ENCODE measurements at places on chromosomes 4 and X.

GRCh38 chr4:173056271-173056670 lies 112.3 kb upstream of the GALNT7 start:
- no peak for DNase-seq

DNA sequence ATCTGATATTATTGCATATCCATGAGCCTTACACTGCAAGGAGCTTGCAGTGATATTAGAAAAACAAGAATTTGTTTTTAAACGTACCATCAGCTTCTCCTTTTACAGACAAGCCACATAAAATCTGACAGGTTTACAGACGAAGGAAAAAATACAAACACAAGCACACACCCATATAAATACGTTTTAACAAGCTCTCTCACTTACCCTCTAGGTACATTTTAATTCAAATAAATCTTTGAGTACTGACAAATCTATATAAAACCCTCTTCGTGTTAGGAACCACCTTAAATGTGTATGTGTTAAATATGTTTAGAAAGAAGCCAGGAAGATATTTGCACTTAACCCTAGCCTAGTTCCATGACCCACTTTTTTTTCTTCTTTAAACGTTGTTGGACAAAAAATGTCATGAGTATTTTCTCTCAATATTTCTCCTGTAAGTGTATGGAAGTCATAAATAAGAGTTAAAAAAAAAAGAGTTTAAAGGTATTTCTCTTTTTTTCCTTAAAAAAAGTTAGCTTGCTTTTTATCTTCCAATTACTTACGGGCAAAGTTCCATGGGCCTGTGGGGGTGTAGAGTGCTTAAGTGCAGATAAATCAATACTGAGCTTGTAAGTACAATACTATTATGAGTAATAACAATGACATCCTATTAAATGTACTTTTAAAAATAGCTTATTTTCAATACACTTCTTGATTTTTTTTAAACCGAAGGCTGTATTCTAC lies 1.5 kb downstream of the ARAP2 start:
- no peak for DNase-seq

GRCh38 chrX:31265383-31265782 lies 193.5 kb upstream of the FTHL17 start:
- no peak for DNase-seq

- no peak for DNase-seq
Observed at GRCh38 chr4:138734746-138735145, 280.8 kb upstream of the NOCT start.

GRCh38 chr4:71729856-71730255 lies 54.0 kb downstream of the GC start:
- no peak for DNase-seq

GRCh38 chr4:43282534-43282933 lies 390.0 kb downstream of the GRXCR1 start:
- DNase-seq, result no peak

DNA sequence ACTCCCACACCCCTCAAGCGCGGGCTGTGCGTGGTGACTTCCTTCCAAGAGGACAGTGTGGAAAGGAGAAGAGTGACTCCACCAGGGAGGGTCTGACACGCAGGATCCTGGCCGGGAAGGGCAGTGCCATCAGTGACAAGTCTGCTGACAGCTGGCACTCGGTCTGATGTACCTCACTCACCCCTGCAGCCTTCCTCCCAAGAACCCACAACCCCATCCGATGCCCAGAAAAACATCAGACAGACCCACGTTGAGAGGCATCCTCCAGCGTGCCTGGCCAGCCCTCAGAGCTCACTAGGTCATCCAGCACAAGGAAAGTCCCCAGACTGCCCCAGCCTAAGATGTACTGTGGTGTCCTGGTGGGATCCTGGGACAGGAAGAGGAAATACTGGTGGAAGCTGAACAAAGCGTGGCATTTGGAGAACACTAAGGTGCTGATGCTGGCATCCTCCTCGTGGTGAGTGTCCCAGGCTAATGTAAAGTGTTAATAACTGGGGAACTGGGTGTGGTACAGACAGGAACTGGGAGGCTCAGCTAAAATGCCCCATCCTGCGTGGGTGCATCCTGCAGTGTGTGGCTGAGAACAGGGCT lies 200.0 kb upstream of the PSAPL1 start:
- no peak for DNase-seq

DNA sequence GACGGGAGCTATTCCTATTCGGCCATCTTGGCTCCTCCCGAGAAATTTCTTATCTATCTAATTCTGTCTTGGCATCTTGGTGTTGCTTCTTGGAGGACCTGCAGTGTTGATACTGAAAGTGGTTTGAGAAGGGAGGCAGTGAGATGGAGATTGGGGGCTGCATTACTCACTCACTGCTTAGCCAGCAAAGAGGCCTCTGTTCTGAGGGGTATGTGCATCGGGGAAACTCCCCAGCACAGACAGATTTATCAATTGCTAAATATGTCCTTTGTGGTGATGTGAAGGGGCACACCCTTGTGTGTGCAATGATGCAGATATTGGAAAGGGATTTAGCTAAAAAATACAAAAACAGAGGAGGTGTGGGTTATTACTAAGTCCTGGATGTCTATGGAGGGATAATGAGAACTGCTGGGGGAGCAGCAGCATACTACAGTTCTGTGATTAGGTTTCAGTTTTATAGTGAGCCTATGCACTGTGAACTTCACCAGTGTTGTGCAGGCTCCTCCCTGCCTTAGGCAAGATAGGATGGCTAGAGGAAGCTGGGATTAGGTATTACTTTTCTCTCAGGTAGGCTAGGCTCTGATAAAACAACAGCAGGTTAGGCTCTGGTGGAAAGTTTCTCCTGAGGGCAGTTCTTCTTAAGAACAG lies 279.0 kb downstream of the HS3ST1 start:
- DNase-seq, result no peak
